ENCODE measurements at places on chromosomes 7 and 10.

DNA sequence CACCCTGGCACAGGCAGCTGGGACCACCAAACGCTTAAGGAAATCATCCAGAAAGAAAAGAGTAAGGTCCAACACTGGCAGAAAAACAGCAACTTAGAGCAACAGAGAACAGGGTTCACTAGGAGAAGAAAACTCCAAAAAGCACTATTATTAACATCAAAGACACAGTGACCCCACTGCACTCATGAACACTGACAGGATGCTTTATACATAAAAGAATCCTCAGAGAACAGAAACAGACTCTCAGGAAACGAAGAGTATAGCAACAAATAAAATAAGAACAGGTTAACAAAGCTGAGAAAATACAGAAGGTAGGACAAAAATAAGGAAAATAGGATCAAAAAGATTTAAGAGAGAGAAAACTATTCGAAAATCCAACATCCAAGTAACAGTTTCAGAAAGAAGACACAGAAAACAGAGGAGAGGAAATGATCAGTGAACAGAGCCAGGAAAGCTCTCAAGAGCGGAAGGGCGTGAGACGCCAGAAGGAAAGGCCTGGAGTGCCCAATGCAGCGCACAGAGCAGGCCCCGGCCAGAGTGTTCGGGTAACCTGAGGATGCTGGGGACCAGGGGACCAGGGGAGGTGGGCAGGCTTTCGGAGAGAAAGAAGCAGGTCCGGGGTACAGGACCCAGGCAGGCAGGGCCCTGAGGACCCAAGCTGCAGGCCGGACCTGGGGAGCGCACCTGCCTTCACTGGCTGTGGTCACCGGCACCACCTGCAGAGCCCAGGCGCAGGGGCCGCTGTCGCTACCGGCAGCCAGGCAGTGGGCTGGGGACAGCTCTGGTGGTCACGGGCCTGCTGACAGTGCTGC, 258.2 kb downstream of the MAD1L1 start:
- DNase-seq: no peak

GRCh38 chr10:11682851-11683250, 59.3 kb upstream of the ECHDC3 start:
- no peak for DNase-seq

DNA sequence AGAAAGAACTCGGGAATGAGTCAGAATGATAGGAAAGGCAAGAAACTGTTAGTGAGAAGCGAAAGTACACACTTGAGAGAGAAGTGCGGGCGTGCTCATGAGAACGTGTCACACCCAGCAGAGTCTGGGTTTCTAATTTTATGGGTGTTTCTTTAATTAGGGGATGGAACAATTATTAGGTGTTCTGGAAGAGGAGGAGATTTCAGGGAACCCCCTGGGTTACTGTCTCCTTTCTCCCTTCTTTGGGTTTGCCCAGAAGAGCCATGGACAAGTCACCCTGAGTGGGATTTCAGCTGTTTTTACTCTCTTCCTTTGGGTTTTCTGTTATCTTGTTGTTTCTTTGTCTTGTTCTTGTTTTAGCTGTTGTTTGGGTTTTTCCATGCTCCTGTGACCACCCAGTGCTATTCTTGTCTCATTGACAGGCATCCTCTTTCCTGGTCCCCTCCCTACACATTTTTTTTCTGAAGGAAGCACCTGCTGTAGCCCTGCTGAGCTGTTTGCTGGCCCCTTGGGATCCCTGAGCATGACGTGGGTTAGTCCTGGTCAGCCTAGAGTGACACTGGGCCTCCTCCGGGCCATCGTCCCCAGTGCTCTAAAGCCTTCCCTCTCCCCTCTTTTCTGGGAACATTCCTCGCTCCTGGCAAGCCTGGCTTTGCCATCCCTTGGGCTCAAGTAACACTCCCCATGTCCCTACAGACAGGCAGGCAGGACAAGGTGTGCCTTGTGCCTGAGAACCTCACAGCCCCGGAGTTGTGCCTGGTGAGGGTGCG, 3.5 kb downstream of the SH2D4B start:
- no peak for DNase-seq

GRCh38 chr7:18292584-18292983, 203.0 kb upstream of the HDAC9 start:
- DNase-seq: no peak

DNA sequence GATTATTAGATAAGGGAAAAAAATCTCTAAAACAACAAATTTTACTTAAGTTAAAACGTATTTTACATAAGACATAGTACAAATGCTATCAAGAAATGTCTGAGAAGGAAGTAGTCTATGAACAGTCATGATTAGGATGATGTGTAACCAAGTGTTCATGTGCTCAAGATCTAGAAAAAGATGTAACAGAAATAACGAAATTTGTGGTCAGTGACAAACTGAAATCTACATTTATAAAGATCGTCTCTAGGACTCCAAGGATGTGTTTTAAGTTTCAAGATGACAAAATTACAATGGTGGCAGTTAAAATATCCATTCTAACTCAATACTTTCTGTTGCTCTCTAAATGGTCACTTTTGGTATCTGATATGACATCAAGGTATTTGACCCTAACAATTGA, 17.2 kb downstream of the PPP3CB start:
- DNase-seq: no peak

DNA sequence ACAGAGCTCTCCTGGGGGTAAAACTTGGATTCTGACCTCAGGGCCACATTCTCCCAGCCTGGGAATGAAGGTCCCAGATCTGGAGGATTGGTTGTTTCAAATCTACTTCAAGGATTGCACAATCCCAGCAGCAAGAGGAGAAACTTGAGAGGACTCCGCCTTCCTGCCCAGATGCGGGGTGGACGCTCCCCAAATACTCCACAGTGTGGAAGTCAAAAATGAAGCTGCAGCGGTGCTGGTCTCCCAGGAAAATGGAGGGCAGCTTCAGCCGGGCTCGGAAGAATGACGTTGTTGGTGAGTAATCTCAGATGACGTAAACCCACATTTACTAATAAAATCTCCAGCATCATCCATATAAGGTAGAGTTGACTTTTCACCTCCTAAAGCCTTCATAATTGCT, 31.5 kb upstream of the PPP2R2D start:
- DNase-seq: no peak

- no peak for DNase-seq
Measured at GRCh38 chr7:92010215-92010614, 69.6 kb downstream of the AKAP9 start.

DNA sequence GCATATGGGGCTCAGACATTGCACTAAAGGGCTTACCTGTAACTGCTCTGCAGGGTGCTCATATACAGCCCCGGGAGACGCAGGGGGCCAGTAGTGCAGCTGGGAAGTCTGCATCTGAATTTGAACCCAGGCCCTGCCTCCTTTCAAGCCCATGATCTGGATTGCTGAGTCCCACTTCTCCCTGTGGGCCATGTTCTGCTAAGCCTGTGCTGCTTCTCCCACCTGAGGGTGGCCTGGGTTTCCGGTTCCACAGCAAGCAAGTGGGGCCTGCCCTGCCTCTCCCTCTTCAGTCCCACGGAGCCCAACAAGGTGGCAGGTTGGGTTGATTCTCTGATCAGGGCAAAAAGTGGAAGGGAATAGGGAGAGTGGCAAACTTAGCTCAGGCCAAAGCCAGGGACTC, 56.6 kb upstream of the GDF10 start:
- DNase-seq: no peak

GRCh38 chr10:133088179-133088955, 643 bp downstream of the ADGRA1 start:
- DNase-seq: no peak

GRCh38 chr7:150949564-150949963, 28.6 kb downstream of the KCNH2 start:
- no peak for DNase-seq

- no peak for DNase-seq
Measured at GRCh38 chr7:33901847-33902246, 3.5 kb upstream of the BMPER start.

GRCh38 chr7:63112764-63113712, 885.6 kb upstream of the ZNF722 start:
- no peak for DNase-seq

DNA sequence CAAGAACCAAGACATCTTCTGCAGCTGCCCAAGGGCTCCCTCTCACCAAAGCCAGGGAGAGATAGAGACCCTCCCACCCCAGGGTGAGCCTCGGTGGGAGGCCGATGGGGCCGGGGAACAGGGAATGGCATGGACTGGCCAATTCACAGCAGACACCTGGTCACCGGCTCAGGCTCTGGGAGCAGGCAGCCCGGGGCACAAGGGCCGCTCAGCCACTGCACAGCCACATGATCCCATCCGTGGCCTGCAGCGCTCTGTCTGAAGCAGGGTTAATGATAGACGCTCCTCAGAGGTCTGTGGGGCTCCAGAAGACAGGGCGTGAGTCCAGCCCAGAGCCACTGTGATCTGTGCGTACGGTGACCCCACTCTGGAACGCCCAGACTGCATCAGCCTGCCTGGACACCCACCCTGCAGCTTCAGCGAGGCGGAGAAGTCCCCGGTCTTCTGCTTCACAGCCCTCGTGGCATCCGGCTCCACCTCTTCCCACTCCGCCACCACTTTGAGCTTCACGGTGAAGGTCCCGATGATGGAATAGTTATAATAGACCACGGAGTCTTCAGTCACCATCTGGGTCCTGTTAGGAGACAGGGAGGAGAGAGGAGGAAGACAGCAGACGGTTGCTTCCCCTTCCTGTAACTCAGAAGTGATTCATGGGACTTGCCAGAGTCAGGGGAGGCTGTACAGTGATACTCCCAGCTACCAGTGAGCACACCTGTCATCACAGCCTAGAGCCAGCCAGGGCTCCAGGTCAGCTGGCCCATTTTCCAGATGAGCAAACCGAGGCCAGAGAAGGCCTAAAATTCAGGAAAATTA, 14.0 kb downstream of the TMEM130 start:
- peak; percentile 89 for DNase-seq

DNA sequence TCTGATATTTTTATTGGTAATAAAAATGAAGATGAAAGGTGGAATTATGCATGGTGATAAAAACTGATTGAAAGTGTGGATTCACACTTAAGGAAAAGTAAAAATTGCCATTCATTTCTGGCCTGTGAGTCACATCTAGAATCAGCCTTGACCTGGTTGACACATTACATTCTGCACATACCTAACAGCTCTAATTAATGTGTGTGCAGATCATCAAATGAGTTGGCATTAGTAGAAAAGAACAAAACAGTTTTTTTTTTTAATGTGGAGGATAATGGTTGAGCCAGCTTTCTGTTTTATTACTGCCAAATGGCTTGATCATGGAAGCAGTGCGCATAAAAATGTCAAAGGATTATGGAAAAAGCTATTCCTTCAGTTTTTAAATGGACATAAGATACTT, 142.6 kb upstream of the TMEM196 start:
- peak; percentile 87 for DNase-seq

DNA sequence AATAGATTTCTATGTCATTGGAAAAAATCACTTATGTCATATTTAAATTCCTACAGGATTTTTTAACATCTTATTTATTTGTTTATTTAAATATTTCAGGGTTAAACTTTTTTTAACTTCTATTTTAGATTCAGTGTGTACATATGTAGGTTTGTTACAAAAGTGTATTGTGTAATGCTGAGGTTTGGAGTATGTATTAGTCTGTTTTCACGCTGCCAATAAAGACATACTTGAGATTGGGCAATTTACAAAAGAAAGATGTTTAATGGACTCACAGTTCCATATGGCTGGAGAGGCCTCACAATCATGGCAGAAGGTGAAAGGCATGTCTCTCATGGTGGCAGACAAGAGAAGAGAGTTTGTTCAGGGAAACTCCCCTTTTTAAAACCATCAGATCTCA, 65.4 kb downstream of the MGAM2 start:
- no peak for DNase-seq

DNA sequence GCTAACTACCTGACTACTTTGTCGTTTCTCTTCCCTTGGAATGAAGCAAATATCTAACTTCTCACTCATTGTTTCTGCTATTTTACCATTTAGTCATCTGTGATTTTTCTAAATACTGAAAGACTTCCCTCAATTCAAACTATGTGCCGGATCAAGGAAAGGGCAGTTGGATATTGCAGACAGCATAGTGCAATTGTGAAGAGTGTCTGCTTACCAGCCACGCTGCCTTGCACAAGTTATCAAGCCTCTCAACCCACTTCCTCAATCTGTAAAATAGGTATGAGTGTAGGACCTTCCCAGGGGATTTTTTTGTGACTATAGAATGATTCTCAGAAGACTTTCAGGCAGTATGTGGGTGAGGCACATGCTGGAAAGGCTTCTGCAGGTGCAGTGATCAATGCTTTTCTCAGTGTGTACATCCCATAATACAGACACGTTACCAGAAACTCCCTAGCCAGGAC, 54.3 kb downstream of the EGFR start:
- peak; percentile 85 for DNase-seq

DNA sequence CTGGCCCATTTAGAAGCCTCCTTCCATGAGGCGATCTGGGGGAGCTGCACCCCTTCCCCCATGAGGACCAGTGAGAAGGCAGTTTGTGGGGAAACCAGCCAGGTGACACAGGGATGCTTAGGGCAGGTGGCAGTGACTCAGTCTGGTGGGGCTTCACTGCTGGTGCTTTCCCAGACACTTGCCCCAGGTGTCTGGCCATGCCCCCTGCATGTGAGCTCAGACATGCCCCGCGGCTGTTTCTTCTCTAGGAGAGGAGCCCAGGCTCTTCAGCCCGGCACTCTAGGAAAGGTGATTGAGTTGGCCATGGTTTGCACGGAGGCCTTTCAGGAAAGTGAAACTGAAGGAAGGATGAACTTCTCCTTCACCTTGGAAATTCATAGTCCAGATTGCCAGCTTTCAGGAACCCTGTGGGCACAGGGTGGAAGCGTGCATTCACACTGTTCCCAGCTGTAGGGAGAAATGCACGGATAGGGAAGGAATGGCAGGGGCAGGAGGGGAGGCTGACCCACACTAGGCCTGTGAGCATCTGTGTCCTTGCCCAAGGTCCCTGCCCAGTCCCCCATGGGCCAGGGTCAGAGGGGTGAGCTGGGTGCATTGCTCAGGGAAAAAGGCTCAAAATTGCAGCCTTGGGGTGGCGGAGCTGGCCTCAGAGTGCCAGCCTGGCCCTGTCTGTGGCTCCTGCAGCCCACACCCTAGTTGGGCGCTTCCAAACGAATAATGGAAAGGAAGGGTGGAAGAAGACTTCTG, 359.1 kb downstream of the GLRX3 start:
- no peak for DNase-seq

DNA sequence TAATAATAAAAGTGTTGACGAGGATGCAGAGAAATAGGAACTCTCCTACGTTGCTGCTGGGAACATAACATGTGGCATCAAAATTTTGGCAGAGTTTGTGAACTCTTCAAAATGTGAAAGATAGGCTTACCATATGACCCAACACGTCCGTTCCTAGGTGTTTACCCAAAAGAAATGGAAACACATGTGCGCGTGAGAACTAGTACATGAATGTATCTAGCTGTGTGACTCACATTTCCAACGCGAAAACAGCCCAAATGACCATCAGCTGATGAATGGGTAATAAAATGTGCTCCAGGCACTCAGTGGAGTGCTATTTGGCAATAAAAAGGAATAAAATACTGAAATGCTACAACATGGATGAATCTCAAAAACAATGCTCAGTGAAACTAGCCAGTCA, 10.4 kb upstream of the ELFN1 start:
- no peak for DNase-seq

GRCh38 chr7:37848297-37848696, at the start of gene NME8:
Gene NME8 (plus strand): TSS chr7:37848597. CDS start chr7:37850267, 1,670 bp downstream.
- no peak for DNase-seq

GRCh38 chr10:124676416-124677062, 67.6 kb downstream of the FAM53B start:
- DNase-seq: no peak
